Vagina (tissue), 2 donors: ENCODE measurements at places on chromosomes 3 and 15. TPM values are rescaled to one million over a fixed set of nuclear protein-coding genes. Genes with fewer than 3 reads are reported as not detected.

DNA sequence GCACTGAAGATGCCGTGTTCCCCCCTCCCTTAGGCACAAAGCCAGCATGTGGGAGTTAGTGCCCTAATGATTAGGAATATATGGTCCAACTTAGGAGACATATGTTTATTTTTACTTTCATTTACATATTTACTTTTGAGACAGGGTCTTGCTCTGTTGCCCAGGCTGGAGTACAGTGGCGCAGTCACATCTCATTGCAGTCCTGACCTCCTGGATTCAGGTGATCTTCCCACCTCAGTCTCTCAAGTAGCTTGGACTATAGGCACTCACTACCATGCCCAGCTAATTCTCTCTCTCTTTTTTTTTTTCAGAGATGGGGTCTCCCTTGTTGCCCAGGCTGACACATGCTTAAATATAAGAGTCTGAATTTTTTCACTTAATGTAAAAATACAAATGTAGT is 51.6 kb upstream of the TBC1D23 start:
- DNase-seq, result no peak
- no peaks in the 10 kb centered on the region for H3K27me3 ChIP-seq
- H3K36me3 ChIP-seq, result no peaks in the 10 kb centered on the region
- peaks cover 23% of the 10 kb centered on the region for H3K4me1 ChIP-seq
- H3K27ac ChIP-seq, result no peak overlapping the region

GOLGA6B gene
- not detected for total RNA-seq

GRCh38 chr3:81947359-81947758 is 185.9 kb upstream of the GBE1 start:
- no peaks in the 10 kb centered on the region for H3K36me3 ChIP-seq
- DNase-seq, result no peak
- no peak overlapping the region for H3K27ac ChIP-seq
- H3K27me3 ChIP-seq, result no peaks in the 10 kb centered on the region
- H3K4me1 ChIP-seq, result no peaks in the 10 kb centered on the region
- no peak overlapping the region for H3K4me3 ChIP-seq

DNA sequence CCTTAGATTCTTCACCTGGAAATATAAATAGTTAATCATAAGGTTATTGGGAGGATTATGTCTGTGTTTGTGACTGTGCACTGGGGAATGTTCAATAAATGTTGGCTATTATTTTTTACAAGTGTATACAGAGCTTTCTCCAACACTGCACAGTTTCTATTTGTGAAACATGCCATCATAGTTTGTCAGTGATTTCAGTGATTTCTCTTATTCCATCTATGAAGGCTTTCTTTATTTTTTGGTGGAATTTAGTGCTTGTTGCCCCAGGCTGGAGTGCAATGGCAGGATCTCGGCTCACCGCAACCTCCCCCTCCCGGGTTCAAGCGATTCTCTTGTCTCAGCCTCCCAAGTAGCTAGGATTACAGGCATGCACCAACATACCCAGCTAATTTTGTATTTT is 545.0 kb upstream of the GRM7 start:
- H3K36me3 ChIP-seq, result no peaks in the 10 kb centered on the region
- no peaks in the 10 kb centered on the region for H3K4me1 ChIP-seq
- DNase-seq, result no peak
- H3K27ac ChIP-seq, result no peak overlapping the region
- no peak overlapping the region for H3K4me3 ChIP-seq
